Fibroblast of mammary gland (primary cell): ENCODE measurements at places on chromosomes 13 and 19.

GRCh38 chr13:110306960-110307766 lies at the start of the genes COL4A1 and COL4A2:
COL4A1 (minus strand) TSS chr13:110307157; CDS start chr13:110307027, 130 bp downstream.
COL4A2 (plus strand) TSS chr13:110307284; CDS start chr13:110307904, 620 bp downstream.
- DNase-seq: peak; percentile 62

GRCh38 chr13:42401376-42401775 lies 129.4 kb downstream of the AKAP11 start:
- DNase-seq: no peak

- DNase-seq: peak; percentile 83
Observed at GRCh38 chr13:39565036-39565949, 37.7 kb downstream of the LHFPL6 start.

GRCh38 chr19:30930941-30931706 lies 418.1 kb downstream of the TSHZ3 start:
- DNase-seq: no peak

DNA sequence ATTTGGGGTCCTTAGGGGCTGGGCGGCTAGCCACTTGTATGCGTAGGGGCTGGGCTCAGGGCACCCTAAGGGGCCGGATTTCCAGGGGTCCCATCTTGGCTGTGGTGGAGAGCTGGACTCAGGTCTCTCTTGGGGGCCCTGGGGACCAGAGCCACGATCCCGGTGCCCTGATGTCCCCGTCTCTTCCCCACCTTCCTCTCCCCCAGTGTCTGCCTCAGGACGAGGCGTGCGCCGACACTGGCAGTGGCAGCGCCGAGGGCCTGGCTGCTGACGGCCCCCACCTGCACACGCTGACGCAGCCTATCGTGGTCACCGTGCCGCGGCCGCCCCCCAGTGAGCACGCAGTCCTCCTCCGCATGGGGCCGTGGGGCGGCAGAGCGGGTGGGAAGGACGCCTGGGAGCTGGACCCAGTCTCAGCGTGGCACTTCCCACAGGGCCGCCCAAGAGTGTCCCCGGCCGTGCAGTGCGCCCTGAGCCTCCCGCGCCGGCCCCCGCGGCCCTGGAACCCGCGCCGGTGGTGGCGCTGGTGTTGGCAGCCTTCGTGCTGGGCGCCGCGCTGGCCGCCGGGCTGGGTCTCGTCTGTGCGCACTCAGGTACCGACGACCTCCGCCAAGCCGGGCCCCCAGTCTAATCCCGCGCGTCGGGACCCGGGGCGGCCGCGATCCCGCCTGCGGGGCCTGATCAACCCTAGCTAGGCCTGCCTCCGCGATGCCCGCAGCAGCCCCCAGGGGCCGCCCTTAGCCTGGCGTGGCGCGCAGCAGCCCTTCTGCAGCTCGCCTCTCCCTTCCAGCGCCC lies 2.7 kb upstream of the SNAPC2 start:
- peak; percentile 46 for DNase-seq

GRCh38 chr19:43560687-43561086 lies 14.6 kb downstream of the XRCC1 start:
- DNase-seq: peak; percentile 76

DNA sequence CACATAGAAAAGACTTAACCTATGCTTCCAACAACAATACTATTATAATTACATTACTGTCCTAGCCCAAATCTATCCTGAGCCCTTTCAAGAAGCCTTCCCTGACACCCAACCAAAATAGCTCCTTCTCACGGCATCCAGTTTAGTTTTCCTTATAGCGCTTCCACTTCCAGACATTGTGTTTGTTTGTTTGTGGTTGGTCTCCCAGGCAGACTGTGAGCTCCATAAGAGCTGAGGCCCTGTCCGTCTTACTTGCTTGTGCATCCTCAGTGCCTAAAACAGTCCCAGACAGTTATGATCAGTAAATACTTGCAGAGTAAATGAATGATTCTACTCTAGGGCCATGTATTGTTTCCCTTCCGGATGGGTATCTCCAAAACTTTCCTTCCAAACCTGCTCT lies 68.1 kb upstream of the STARD13 start:
- no peak for DNase-seq

DNA sequence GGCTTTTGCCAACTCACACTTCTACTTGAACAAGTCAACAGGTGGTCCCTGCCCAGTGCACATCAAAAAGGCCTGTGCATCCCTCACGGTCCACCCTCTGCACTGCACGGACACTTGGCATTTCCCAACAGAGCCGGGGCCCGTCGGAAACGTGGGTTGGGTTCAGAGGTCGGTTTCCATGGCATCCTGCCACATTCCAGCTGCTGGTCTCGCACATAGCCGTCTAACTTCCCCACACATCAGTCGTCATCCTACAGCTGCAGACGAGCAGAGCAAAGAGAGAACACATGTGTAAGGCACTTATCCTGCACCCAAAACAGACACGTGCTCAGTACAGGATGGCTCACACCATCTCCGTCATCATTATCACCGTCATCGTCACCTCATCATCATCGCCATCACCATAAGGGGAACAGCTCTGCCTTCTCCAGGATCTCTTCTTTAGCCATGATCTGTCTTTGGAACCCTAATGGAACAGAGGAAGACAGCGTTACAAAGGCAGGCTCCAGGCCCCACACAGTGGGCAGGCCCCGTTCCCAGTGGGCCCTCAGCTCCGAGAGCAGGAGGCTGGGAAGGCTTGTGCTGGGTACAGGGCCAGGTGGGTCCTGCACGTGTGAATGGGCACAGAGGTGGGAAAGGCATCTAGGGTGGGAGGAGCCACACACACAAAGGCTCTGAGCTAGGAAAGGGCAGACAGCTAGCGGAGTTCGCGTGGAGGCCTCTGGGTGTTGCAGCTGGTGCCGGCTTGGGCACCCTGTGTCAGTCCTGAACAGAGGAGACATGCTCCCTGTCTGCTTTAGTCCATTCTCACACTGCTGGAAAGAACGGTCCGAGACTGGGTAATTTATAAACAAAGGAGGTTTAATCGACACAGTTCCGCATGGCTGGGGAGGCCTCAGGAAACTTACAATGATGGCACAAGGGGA lies 170.8 kb upstream of the SOX1 start:
- no peak for DNase-seq

- no peak for DNase-seq
Observed at GRCh38 chr19:35340431-35340830, 7.3 kb upstream of the FFAR1 start.

GRCh38 chr19:1455002-1455335 lies 5.0 kb downstream of the APC2 start:
- no peak for DNase-seq

GRCh38 chr19:53881482-53882390 lies at the start of gene PRKCG:
PRKCG (plus strand) TSS chr19:53882197; CDS start chr19:53882495, 298 bp downstream.
- DNase-seq: no peak

GRCh38 chr19:42052241-42052863 lies 17.7 kb downstream of the GRIK5 start:
- no peak for DNase-seq

DNA sequence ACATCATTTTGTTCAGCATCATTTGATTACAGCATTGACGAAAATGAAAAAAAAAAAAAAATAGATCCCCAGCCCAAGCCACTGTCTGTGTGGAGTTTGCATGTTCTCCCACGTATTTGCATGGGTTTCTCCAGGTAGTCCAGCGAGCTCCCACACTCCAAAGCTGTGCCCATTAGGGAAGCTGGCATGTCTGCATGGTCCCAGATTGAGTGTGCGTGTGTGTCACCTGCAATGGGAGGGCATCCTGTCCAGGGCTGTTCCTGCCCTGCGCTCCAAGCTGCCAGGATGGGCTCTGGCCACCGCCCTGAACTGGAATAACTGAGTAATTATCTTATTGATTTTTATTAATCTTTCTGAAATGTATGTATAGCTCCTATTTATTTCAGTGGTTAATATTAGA lies 88.6 kb downstream of the KLF12 start:
- DNase-seq: no peak

DNA sequence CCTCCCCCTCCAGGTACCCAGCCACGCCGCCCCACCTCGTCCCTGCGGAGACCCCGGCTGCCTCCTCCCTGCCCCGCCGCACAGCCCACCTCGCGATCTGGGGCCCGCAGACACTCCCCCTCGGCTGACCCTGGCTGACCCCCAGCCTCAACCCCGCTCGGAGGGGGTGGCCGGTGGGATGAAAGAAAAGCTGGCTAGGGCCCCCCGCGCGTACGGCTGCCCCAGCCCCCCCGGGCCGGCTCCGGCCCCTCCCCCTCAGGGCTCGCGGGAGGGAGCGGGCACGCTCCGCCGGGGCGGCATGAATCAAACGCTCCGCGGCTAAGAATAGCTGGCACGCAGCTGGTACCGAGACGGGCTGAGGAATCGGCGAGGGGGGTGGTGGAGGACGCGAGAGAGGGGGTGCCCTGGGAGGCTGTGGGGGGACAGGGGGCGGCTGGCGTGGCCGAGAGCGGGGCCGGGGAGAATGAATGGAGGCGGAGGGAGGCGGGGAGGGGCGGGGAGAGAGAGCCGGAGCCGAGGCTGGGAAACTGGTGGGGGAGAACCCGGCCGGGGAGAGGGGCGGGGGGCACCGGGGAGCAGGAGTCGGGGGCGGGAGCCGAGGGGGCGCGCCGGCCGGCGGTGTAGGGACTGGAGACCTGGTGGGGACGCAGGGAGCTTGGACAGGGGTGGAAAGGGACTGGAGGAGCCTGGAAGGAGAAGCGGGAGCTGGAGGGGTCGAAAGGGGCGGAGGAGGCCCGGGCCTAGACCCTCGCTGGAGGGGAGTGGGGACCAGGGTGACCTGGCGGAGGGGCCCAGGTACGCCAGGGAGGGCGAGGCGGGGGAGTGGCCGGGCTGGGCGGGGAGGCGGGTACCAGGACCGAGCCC lies 1.1 kb downstream of the SHANK1 start:
- no peak for DNase-seq

DNA sequence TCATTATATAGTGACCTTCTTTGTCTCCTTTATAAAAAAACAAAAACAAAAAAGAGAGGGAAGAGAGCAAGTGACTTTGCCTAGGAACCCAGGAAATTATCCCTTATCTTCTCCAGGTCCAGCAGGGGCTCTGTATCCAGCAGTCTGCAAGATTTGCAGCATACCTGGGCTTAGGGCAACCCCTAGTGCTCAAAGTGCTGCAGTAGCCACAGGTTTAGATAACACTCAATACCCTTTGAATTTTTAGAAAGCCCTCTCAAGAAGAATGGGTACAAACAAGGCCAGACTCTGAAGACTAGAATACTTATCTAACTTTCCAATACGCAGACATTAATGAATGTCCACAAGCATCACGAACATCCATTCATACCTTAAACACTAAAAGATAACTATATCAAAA lies 43.2 kb downstream of the CCNA1 start:
- peak; percentile 28 for DNase-seq

- DNase-seq: peak; percentile 45
Observed at GRCh38 chr19:53865918-53866864, 1.5 kb upstream of the MYADM start.

DNA sequence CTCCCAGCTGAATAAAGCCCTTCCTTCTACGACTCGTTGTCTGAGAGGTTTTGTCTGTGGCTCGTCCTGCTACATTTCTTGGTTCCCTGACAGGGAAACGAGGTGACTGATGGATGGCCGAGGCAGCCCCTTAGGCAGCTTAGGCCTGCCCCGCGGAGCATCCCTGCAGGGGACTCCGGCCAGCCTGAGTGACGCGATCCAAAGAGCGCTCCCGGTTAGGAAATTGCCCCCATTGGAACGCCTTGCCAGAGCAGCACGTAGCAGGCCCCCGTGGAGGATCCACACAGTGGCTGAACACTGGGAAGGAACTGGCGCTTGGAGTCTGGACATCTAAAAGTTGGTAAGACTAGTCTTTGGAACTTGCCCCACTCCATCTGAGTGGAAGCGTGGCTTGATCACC lies 296.8 kb upstream of the SGCG start:
- DNase-seq: no peak

- no peak for DNase-seq
Observed at GRCh38 chr13:87798536-87798935, 127.4 kb downstream of the SLITRK5 start.

DNA sequence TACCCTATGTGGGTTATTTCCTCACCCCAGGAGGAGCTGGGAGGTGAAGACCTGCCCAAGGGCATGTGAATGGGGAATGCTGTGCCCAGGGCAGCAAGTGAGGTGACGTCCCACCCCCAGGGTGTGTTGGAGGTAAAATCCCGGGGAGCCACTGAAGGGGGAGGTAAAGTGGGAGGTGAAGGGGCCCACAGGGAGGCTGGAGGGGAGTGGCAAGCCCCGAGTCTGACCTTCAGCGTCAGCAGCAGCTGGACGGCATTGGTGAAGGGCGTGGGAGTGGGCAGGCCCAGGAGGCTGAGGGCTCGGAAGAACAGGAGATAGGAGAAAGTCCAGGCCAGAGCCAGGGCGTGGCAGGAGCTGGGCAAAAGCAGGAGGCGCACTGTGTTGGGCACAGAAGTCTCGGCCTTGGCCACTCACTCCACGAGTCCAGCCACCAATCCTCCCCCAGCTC lies 2.4 kb downstream of the MBOAT7 start:
- DNase-seq: no peak

DNA sequence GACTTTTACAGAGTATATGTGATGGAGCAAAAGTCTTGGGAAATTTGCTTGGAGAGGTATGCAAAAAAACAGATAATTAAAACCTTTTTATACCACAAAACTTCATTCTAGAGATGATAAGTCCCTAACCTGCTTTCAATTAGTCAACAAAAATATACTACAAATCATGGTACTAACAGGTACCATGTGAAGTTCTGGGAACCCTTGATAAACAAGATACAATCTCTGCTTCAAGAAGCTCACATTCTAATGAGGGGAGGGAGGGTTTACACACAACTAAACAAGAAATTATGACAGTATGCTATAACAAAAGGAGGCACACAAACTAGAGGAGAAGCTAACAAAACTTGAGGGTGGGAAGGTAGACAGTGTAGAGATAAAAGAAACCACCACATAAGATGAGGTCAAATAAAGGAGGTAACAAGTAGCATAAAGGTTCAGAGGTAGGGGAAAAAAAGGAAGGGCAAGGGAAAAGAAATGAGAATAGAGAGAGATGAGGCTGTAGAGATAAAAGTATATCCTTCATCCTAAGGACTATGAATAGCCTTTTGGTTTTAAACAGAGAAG lies 91.4 kb downstream of the MYCBP2 start:
- no peak for DNase-seq

- DNase-seq: no peak
Observed at GRCh38 chr13:71644579-71644978, 222.4 kb downstream of the DACH1 start.

DNA sequence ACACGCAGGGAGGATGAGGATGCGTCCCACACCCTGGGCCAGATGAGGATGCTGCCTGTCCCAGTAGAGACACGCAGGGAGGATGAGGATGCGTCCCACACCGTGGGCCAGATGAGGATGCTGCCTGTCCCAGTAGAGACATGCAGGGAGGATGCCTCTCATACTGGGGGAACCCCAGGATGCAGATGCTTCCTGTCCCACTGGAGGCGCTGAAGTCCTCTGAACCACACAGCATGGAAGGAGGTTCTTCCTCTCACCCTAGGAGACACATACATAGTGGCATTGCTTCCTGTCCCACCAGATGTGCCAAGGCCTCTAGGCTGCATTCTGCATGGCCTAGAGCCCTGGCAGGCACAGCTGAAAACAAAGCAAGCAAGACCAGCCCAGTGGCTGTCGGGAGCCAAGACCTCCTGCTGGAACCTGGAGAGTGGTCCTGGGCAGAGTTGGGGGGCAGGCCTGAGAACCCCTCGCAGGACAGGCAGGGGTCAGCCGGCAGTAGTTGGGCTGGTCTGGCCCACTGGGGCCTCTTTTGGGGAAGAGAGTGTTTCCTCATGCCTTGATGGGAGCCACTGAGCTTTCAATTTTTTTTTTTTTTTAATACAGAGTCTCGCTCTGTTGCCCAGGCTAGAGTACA lies 4.3 kb downstream of the HPN start:
- DNase-seq: no peak
